ENCODE measurements at places on chromosomes 2 and 18.
A peak's percentile ranks its signal among the peaks of the same experiment; 100 is the strongest.

- no peak for DNase-seq
- peaks cover 53% of the 10 kb centered on the region for H3K4me1 ChIP-seq
Observed at GRCh38 chr2:177265824-177266817, 1.6 kb upstream of the NFE2L2 start.

DNA sequence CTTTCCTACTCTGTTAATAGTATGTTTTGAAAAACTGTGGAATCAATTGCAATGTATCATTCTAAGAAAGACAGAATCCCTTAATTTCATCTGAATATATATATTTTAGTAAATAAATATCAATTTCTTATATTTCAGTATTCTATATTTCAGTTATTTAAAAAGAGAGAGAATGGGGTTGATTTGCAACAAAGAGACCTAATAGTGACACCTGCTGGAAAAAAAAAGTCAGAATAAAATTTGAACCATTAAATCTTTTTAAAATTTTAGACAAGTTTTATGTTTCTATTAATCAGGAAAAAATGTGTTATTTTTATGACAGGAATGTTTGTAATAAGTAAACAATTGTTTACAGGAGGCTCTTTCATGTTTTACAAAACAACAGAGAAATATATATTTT lies 20.7 kb upstream of the CCNT2 start:
- DNase-seq = no peak
- no peaks in the 10 kb centered on the region for H3K4me1 ChIP-seq
- H3K4me3 ChIP-seq = no peak overlapping the region
- no peaks in the 10 kb centered on the region for H3K36me3 ChIP-seq

DNA sequence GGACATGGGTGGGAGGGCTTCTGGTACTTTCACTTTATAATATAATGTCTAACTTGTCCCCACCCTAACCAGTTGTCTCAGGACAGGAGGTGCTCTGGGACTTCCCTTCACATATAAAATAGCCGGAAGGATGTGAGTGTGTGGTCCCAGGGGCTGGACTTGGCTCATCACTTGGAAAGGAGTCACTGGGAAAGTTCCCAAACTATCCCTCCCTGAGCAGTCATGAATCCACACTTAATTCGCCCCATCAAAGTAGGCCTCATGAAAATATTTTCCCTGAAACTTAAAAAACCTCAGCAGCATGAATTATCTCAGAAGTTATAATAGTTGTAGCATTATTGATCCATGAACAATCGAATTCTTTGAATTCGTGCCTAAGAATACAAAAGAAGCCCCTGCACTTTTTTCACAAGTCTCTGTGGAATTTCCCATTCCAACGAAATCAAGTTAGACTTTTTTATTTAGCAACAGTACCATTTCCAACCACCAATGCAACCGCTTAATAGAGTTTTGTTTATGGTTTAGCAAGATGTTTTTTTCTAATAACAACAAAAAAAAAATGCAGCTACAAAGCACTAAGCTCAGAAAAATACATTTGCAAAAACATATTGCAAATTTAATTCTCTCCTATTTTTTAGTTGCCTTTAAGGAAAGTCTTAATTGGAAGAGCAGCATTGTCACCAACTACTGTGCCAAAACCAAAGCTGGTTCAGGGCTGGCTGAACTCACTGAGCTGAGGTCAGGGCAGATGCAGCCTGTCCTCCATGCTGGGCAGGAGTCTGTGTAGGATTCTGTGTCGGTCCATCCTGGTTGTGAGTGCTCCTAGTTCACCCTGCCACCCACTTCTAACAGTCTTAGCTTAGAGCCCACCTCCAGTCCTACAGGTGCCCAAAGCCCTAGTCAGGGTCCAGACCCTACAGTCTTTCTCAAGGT lies 68.8 kb upstream of the SPTBN1 start:
- H3K36me3 ChIP-seq = no peaks in the 10 kb centered on the region
- no peak for DNase-seq
- peaks cover 35% of the 10 kb centered on the region for H3K4me1 ChIP-seq
- H3K27me3 ChIP-seq = peaks cover 7% of the 10 kb centered on the region

DNA sequence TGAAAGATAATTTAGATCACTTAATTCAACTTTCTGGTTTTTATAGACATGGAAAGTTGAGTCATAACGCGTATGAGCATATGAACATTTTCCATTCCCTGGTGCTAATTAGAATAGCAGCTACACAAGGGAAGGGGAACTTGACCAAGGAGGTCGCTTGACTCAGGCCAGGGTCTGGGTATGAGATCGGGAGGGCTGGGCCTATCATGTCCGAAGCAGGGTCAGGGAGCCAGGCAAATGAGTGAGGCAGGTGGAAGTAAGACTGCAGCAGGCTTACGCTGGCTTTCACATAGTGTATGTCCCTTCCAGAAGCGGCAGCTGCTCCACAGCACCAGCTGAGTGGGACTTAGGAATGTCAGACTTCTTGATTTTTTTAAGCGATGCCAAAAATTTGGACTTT lies 14.7 kb downstream of the RALB start:
- H3K4me1 ChIP-seq = no peaks in the 10 kb centered on the region
- peaks cover 20% of the 10 kb centered on the region for H3K36me3 ChIP-seq
- peak overlapping the region; percentile 31 for H3K27ac ChIP-seq
- no peak for DNase-seq
- no peaks in the 10 kb centered on the region for H3K27me3 ChIP-seq

DNA sequence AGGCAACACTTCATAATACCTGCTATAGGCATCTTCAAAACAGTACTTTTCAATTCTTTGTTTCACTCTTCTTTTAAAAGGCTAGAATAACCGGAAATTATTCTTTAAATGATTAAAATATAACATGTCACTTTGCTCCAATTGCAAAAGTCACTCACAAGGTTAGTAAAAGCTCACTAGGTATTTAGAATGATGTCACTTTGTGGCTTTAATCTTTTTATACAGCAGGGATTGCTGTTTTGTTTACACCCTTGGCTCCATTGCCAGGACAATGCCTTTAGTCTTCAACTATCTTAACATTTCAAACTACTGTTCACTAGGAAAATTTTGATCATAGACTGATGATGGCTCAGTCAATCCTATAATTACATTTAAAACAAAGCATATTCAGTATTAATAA lies 157.1 kb downstream of the BAZ2B start:
- H3K4me1 ChIP-seq = no peaks in the 10 kb centered on the region
- no peak overlapping the region for H3K27ac ChIP-seq
- no peak overlapping the region for H3K4me3 ChIP-seq
- H3K36me3 ChIP-seq = peaks cover 11% of the 10 kb centered on the region

DNA sequence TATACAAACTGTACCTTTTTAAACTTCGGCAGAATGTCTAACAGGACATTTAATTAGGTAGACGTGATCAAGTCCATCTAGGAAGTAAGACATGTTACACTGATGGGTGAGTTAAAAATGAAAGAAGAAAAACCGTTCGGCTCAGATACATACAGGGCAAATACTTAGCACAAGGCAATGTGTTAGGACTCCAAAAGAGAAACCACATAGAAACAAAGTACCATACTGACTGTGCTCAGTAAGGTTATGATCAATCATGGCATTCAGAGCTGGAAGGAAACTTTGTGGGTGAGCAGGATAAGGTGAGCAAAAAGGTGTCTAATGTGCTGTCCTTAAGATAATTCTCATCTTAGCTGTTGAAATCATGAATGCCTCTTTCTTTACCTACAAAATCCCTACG lies 211.9 kb downstream of the STK39 start:
- peaks cover 4% of the 10 kb centered on the region for H3K27me3 ChIP-seq
- DNase-seq = no peak
- peaks cover 29% of the 10 kb centered on the region for H3K36me3 ChIP-seq
- no peaks in the 10 kb centered on the region for H3K4me1 ChIP-seq
- H3K27ac ChIP-seq = no peak overlapping the region
- H3K4me3 ChIP-seq = no peak overlapping the region

DNA sequence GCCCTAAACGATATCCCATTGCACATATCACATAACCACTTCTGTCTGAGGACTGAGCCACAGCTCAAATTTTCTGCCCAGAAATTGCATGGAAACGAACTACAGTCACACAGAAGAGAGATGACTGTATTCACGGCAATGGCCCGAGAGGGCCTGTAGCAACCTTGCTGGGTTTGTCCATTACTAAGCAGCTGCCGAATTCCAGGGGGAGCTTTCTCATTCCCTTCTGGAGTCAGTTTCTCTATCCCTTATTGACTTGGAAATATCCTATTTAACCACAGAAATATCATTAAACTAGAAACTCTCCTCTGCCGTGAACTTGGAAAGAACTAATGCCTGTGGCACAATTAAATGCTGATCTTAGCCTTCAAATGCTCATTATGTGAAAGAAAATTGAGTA lies 183.9 kb downstream of the DNER start:
- H3K36me3 ChIP-seq = no peaks in the 10 kb centered on the region
- no peak overlapping the region for H3K4me3 ChIP-seq
- H3K27ac ChIP-seq = no peak overlapping the region

- no peak overlapping the region for H3K27ac ChIP-seq
- H3K4me1 ChIP-seq = no peaks in the 10 kb centered on the region
- no peaks in the 10 kb centered on the region for H3K36me3 ChIP-seq
Observed at GRCh38 chr2:162014751-162015150, 59.3 kb downstream of the DPP4 start.

DNA sequence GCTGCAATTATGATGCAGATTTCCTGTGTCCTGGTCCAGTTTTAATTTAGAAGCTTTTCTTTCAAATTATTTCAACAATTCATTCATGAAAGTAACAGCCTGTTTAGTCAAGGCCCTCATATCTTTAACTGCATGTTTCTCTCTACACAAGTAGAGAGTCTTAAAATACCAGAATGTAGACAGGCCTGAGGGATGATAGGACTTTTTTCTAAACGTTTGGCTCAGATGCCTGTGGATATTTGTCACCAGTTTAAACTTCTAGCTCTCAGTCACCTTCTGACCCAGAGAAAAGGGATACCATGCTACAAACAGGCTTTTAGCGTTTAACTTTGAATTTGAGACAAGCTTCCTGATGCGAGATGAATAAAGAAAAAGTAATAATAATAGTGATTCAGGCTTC lies 15.7 kb downstream of the COL5A2 start:
- no peaks in the 10 kb centered on the region for H3K27me3 ChIP-seq
- no peak overlapping the region for H3K4me3 ChIP-seq
- H3K4me1 ChIP-seq = peaks cover 54% of the 10 kb centered on the region
- H3K36me3 ChIP-seq = peaks cover 13% of the 10 kb centered on the region

DNA sequence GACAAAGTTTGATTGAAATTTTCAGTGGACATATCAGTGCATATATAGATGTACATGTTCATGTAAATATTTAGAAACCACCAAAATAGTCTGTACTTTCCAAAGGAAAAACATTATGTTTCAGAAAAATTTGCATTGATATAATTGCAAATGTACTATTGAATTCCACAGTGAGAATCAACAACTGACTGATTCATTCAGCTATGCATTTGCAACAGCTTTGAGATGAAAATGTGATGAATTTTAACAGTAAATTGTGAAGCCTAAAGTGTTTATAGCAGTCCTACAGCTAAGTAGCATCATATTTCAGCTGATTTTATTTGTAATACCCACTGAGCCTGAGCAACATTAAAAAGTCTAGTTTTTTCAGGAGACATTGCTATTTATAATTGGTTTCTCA lies 1647.4 kb upstream of the DDX18 start:
- H3K4me1 ChIP-seq = no peaks in the 10 kb centered on the region
- H3K36me3 ChIP-seq = no peaks in the 10 kb centered on the region
- no peak for DNase-seq
- no peaks in the 10 kb centered on the region for H3K27me3 ChIP-seq
- H3K27ac ChIP-seq = no peak overlapping the region

GRCh38 chr2:234502919-234503285 lies 6.0 kb upstream of the ARL4C start:
- H3K4me1 ChIP-seq = peaks cover 42% of the 10 kb centered on the region
- no peaks in the 10 kb centered on the region for H3K27me3 ChIP-seq
- H3K27ac ChIP-seq = no peak overlapping the region
- no peak for DNase-seq
- no peak overlapping the region for H3K4me3 ChIP-seq

GRCh38 chr2:224449212-224450147 lies 47.6 kb upstream of the FAM124B start:
- H3K27ac ChIP-seq = no peak overlapping the region
- DNase-seq = no peak
- no peaks in the 10 kb centered on the region for H3K36me3 ChIP-seq
- no peak overlapping the region for H3K4me3 ChIP-seq
